ENCODE measurements at places on chromosomes 5 and 9.

DNA sequence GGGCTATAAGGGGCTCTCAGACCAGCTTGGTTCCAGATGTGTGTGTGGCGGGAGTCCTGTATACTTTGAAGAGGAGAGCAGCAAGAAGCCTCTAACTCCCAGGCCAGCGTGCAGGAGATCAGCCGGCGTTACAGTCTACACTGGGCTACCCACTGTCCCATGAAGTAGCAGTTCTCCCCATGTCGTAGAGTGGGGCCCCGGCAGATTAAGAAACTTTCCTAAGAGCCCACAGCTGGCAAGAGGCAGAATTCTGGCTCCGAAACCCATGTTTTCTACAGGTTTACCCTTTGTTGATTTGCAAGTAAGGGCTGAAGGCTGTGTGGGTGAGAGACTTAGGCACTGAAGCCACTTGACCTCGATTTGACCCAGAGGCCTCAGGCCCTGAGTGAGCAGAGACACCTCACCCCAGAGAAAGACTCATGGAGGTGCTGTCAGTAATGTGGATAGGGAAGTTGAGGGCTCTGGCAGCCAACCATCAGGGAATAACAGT is 881 bp upstream of the B4GALT1 start:
- DNase-seq = no peak

DNA sequence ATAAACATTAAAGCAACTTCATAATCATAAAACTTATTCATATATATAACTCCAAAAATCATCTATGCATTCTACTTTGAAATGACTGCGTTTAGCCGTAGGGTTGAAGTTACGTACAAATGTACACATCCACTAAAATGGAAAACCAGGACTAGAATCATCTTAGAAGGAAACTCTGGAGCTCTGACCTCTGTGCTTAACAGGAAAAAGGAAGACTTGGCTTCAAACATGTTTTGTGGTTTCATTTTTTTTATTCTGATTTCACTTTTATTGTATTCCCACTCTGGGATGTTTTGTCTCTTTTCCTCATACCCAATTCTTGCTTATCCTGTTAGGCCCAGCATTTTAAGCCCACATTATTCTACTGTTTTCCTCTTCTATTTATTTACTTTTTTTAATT is 44.9 kb downstream of the GRAMD2B start:
- DNase-seq = no peak

GRCh38 chr5:135051399-135051798 is 17.4 kb upstream of the PITX1 start:
- no peak for DNase-seq

DNA sequence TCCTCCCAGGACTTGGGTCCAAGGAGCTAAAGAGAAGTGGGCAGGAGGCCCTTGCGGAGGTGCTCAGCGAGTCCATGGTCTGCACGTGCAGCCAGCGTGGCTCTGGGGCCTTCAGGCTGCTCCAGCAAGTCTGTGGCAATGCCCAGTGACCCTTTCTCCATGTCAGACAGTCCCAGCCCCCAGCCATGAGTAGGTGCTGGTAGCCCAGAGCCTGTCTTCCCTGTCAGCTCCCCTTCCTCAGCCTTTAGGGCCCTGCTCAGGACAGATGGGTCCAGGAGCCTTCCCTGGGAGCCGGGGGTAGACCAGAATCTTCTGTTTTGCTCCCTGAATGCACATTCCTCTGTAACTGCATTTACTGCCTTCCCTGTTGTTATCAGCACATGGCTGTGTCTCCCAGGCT is 147.2 kb upstream of the IRX2 start:
- no peak for DNase-seq

GRCh38 chr5:122181863-122182262 is 52.5 kb downstream of the ZNF474 start:
- no peak for DNase-seq

DNA sequence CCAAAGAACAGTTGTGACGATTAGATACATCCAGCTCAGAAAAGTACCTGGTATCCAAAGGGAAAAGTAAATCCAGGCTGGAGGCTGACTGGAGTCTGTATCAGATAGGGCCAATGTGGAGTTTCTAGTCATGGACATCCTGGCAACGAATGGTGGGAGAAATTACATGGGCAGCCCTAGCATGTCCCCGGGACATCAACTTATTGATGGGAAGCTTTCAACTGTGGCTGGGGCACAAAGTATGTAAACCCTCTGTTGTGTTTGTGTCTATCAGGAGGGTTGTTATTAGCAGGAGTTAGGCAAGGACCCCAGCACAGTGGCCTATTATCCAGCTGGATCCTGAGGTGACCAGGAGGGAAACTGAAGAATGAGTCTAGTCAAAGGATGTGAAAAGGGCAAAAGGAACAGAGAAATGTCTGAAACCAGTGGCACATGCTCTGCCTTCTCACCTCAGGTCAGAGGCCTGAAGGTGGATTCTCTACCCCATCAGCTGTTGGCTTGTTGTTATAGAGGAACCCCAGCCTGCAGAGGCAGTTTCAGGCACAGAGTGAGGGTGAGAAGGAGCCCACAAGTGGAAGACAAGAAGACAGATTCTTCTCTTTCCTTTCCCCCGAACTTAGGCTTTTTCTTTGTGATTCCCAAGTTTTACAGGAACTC is 19.9 kb downstream of the IFNW1 start:
- DNase-seq = no peak
